ENCODE measurements at places on chromosomes 12 and 14.
A peak's percentile ranks its signal among the peaks of the same experiment; 100 is the strongest.

GRCh38 chr12:104963757-104964156 lies 5.7 kb upstream of the SLC41A2 start:
- DNase-seq: no peak

- peak; percentile 57 for DNase-seq
These were observed 8.8 kb upstream of the CHGA start for GRCh38 chr14:92914087-92914656.

DNA sequence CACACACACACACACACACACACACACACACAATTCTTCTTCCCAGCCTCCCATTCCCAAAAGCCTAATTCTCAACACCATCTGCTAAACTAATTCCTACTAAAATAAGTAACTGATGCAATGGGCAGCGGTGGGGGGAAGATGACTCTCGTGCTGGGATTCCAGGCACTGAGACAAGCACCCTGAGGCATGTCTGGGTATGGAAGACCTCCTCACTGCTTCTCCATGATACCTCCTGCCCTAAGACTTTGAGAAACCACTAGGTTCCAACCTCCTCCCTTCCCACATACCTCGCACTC lies 789 bp upstream of the VWF start:
- DNase-seq: no peak

- DNase-seq: no peak
These were observed 186.1 kb upstream of the EEA1 start for GRCh38 chr12:93115198-93115601.

DNA sequence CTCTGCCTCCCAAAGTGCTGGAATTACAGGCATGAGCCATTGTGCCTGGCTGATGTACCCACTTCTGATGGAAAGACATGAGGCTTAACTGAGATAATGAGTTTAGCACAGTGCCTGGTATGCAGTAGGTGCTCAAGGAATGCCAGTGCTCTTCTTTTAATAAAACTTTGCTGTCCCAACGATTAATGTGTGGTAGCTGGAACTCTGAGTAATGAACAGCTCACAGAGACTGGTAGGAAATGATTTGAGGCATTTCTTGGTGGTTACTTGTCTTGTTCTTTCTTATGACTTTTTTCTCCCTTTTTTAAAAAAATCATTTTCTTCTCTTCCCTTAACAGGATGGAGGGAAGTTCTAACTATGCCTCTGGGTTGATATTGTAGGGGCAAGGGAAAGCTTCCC lies 235.7 kb upstream of the PWP1 start:
- no peak for DNase-seq

DNA sequence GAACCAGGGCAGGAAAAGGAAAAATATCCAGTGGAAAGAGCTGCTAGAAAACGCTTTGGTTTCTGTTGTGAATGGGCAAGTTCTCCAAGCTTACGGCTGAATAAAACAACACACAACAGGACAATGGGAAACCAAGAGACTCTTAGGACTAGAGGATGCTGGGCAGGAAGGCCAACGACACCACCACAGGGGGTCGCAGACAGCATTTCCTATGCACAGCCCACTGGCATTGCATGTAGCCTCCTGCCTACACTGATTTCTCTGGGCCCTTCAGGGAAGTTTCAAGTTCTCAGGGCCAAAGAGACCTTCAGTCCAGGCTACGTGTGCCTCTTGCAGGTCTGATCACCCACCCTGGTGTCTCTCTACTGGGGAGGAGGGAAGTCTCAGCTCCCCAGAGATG lies 108.0 kb downstream of the RIMBP2 start:
- no peak for DNase-seq

DNA sequence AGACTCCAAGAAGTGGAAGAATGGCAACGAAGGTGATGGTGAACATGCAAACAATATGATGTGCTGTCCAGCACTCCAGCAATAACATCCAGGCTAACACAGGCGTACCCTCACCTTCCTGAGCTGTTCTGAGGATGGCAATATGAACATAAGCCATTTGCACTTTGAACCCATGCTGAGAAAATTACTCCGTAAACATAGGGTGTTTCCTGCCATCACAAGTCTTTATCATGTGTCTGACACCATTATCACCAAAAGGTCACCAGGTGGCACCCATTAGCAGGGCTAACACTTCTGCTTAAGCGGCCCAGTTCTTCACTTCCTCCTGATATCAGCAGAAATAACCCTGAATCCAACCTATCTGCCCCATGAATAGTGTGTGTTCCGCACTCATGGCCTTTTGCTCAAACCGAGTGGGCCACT lies 482.8 kb downstream of the MED13L start:
- DNase-seq: no peak

DNA sequence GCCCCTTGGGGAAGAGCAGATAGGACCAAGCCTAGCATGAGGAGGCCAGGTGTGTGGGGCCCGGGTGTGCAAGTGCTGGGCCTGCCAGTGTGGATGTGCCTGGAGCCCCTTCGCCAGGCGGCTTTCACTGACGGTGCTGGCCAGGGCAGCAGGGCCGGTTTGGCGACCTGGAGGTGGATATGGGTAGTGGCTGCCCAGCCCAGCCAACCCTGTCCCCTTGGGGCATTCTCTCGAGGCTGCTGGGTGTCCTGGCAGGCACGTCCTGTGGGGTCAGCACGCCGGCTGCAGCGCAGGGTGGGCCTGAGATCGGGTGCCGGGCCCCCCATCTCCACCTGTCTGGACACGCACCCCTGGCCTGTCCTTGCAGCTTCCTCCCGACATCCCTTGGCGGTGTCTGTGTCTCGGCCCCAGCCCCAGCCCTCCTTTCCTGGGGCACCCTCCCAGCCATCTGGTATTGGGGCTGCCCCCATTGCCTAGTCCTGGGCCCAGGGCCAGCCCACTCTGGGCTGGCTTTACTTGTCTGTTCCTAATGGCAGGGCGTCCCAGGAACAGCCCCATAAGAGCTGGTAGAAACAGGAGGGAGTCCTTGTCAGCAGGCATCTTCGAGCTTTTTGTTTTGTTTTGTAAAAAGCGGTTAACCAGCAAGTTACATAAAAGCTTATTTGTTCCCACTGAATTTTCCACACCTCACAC lies 7.2 kb upstream of the CRIP2 start:
- DNase-seq: no peak

DNA sequence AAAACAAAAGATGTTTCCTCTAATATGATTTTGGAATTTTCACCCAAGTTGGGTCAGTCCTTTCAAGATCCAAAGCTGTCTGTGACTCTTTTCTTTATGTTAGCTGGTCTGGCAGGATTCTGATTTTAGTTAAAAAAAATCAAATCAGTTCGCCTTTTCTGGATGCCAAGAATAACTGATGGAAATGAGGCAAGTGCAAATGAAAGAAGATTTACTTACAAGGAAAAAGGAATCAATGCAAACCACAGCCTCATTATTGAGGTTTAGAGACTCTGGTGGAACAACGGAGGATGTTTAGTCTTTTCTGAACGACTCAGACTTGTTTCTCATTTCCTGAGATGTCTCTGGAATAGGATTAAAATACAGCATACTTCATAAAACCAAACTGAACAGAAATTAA lies 117.0 kb upstream of the DYRK2 start:
- no peak for DNase-seq

GRCh38 chr12:39619316-39619659 lies 315 bp downstream of the ABCD2 start:
- peak; percentile 70 for DNase-seq

GRCh38 chr12:62778187-62778586 lies 156.8 kb downstream of the PPM1H start:
- no peak for DNase-seq

- no peak for DNase-seq
These were observed 153.1 kb upstream of the DCN start for GRCh38 chr12:91335699-91336098.

GRCh38 chr14:93970965-93971634 lies 5.3 kb downstream of the ASB2 start:
- peak; percentile 46 for DNase-seq

GRCh38 chr12:95203487-95204030 lies 13.7 kb downstream of the FGD6 start:
- DNase-seq: no peak

GRCh38 chr12:82832096-82832495 lies 145.4 kb downstream of the TMTC2 start:
- no peak for DNase-seq

GRCh38 chr14:90005441-90005840 lies 49.7 kb downstream of the TDP1 start:
- no peak for DNase-seq

DNA sequence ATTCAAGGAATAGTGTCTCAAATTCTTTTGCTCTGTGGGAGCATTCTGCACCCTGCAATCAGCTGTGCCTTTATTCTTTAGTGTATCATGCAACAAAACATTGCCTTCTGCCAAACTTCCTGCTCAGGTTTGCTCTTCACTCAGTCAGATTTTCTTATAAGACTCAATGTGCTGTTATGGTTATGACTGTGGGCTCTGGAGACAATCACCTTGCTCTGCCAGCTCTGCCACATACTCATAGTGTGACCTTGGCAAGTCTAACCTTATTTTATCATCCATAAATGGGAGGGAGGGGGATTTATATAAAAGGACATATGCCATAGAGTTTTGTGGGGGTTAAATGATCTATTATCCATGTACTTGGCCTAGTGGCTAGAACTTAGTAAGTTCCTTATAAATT lies 51.3 kb downstream of the SRGAP1 start:
- no peak for DNase-seq

GRCh38 chr12:5882511-5883190 lies 62.4 kb downstream of the ANO2 start:
- no peak for DNase-seq

DNA sequence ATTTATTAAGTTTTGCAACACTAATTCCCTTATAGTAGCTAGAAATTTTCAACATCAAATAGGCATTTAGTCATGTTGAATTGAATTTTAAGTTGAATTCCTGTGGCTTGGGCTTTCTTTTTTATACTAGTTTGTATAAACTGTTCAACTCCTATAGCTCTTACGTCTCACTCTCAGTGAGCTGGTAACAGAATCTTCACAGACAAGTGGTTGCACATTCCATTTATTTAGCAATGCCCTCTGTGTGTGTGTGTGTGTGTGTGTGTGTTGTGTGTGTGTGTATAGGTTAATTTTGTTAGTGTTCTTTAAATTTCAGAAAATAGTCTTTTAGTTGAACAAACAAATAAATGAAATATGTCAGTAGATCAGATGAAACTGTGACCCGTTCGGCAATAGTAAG lies 425.0 kb downstream of the NPAS3 start:
- no peak for DNase-seq

- DNase-seq: no peak
These were observed 379.2 kb downstream of the BTG1 start for GRCh38 chr12:91766454-91766853.

- DNase-seq: no peak
These were observed 9.9 kb upstream of the GYS2 start for GRCh38 chr12:21614506-21614905.

DNA sequence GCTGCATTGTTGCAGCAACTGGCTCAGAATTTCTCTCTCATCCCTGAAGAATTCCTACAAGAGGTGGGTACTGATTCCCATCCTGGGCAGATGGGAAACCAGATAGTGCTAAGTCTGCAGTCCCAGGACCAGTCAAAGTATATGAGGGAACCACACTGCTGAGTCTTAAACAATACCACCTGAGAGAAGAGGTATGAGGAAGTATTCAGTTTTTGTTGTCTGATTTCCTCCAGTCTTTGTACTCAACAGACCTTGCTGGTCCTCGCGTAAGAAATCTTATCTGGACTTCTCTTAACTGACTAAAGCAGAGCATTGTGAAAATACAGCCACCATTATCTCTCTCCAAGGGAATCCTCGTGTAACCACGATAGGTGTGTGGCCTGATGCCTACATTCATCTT lies 3.6 kb upstream of the EDDM3A start:
- no peak for DNase-seq

- peak; percentile 78 for DNase-seq
These were observed 6.7 kb downstream of the CDKN1B start for GRCh38 chr12:12723681-12724420.

DNA sequence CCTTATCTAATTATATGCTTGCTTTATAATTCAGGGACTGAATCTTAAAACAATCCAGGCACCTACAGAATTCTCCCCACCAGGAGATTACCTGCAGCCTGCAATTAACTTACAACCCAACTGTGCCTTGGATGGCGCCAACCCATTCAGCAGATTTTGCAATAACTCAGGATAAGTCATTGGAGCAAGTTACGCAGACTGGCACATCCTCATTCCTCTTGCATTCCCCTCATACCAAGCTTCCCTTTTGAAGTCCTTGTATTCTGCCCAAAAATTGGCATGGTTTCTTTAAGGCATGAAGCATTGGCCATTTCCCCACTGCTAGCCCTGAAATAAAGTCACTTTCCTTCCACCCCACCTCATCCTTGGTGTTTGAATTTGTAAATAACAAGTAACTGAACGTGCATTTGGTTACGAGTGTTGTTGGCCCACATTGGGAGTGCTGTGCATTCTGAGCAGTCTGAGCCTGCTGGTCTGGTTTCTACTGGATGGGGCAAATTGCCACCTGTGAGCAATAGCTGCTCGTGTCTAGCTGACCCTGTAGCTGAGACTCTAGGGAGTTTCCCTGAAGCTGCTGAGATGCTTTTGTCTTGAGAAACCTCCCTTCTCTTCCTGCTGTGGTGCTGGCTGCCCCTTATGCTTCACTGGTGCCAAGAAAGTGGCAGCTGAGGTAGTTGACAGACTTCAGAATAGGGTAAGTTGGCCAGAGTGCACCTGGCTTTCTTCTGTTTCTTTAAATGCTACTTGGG lies 99.2 kb upstream of the SCAF11 start:
- no peak for DNase-seq

DNA sequence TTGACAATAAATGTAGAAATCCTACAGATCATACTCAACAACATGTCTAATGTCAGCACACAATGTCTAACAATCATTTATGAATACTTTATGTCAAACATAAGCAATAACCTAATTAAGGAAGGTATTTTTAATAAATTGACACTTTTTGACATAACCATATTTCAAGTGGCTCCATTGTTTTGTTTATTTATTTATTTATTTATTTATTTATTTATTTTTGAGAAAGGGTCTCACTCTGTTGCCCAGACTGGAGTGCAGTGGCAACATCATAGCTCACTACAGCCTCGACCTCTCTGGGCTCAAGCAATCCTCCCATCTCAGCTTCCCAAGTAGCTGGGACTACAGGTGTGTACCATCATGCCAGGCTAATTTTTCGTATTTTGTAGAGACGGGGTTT lies 267.6 kb upstream of the BTG1 start:
- no peak for DNase-seq

DNA sequence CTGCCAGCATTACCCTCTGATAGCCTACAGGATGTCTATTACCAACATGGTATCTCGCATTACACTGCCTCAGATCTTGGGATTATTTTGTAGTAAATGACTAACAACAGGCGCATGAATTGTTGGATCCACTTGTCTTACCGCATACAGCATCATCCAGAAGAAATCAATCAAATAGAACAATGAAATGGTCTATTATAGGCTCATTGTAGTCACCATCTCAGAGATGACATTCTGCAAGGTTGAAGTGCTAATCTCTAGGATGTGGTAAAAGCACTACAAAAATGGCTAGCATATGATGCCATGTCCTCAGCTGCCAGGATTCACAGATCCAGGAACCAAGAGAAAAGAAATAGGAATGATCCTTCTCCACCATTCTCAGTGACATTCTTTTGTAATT lies 52.0 kb downstream of the WASHC3 start:
- no peak for DNase-seq

DNA sequence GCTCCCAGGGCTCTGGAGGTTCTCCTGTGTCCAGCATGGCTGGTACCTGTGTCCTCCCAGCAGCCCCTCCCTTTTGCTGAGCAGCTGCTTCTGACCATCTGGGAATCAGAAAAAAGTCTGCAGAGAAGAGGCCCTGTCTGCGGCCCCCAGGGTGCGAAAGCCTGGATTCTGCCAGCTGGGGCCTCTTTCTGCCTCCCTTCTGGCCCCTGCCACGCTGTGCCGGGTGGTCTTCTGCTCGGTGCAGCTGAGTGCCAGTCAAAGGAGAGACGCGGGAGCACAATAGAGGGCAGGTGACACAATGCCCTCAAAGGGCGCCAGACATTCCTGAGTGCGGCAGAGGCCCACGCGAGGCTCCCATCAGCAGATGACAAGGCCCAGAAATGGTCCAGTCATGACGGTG lies 12.6 kb downstream of the BTBD6 start:
- no peak for DNase-seq
